ENCODE measurements at places on chromosomes 2 and 18. TPM values are rescaled to one million over a fixed set of nuclear protein-coding genes. Genes with fewer than 3 reads are reported as not detected.

Gene TUBA3D
- total RNA-seq, result not detected

Gene SLC9A2
- not detected for total RNA-seq

Gene GKN2
- not detected for total RNA-seq

Gene CYP27C1
- not detected for total RNA-seq

Gene ARMC9
- 19.9 TPM for total RNA-seq

Gene TMEM37
- total RNA-seq, result 0.51 TPM

Gene FSHR
- not detected for total RNA-seq

Gene FOXD4L1
- total RNA-seq, result 0.17 TPM

Gene CCDC148
- total RNA-seq, result 0.51 TPM

Gene SLC9A4
- not detected for total RNA-seq

Gene FTCDNL1
- total RNA-seq, result 0.23 TPM

Gene IL36A
- total RNA-seq, result not detected

Gene LYG2
- total RNA-seq, result not detected

Gene DNAJC5G
- 2.7 TPM for total RNA-seq

Gene ABCG5
- total RNA-seq, result not detected

Gene TUBB8B
- 0.14 TPM for total RNA-seq

Gene TEKT4
- total RNA-seq, result not detected

Gene PLGLB2
- 0.65 TPM for total RNA-seq

Gene REG3G
- not detected for total RNA-seq

Gene HSBP1L1
- total RNA-seq, result 5.2 TPM

Gene GPR35
- total RNA-seq, result 0.85 TPM

Gene SCTR
- total RNA-seq, result not detected

Gene DYNAP
- not detected for total RNA-seq

Gene CCDC74B
- total RNA-seq, result 2.2 TPM

Gene PARD6G
- 60.2 TPM for total RNA-seq

Gene DQX1
- total RNA-seq, result not detected

Gene LRRTM4
- not detected for total RNA-seq

Gene FRZB
- total RNA-seq, result 0.68 TPM

Gene DLGAP1
- 0.17 TPM for total RNA-seq

Gene SYT4
- not detected for total RNA-seq

Gene DIPK1C
- total RNA-seq, result not detected

Gene ZAP70
- total RNA-seq, result not detected

Gene CPLX4
- total RNA-seq, result not detected

Gene FAM124B
- 139 TPM for total RNA-seq

Gene KLHL29
- 5.8 TPM for total RNA-seq

Gene ATOH8
- total RNA-seq, result 58.4 TPM

Gene TUBA4B
- not detected for total RNA-seq

Gene ALK
- total RNA-seq, result not detected

Gene IFIH1
- total RNA-seq, result 18.7 TPM

Gene POTEI
- 0.51 TPM for total RNA-seq

Gene SULT1C4
- 76.7 TPM for total RNA-seq

Gene ARHGAP25
- total RNA-seq, result 14.3 TPM

Gene MARS2
- total RNA-seq, result 9.4 TPM

Gene ANKRD30B
- total RNA-seq, result under 0.01 TPM

Gene LRATD1
- total RNA-seq, result 2.4 TPM

Gene DES
- not detected for total RNA-seq

Gene SLC23A3
- 1.3 TPM for total RNA-seq

Gene NAT8
- not detected for total RNA-seq

Gene MOGAT1
- not detected for total RNA-seq

Gene FAM237A
- total RNA-seq, result not detected

Gene ATP6V1B1
- not detected for total RNA-seq

Gene TANK
- 79.4 TPM for total RNA-seq
